ENCODE measurements at places on chromosomes 2 and 18.

GRCh38 chr2:216553093-216553478 is 54.4 kb downstream of the RPL37A start:
- no peak for DNase-seq

DNA sequence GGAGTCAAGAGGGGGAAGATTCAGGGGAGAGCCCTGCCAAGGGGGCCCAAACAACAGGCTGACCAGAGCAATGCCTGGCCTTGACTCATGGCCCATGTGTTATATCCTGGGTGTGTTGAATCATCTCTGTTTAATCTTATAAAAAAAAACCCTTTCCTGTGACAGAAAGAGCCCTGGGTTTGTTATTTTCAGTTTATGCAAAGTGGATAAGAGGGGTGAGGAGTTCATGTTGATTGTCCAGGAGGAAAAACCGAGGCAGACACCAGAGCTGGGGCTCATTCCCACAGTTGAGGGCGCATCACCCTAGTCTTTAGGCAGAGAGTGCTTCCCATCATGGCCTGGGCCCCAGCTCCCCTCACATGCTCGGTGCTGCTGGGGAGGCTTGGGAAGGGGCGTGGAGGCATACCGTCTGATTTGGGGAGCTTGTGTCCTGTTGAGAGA is 30.9 kb upstream of the IL37 start:
- DNase-seq = no peak

DNA sequence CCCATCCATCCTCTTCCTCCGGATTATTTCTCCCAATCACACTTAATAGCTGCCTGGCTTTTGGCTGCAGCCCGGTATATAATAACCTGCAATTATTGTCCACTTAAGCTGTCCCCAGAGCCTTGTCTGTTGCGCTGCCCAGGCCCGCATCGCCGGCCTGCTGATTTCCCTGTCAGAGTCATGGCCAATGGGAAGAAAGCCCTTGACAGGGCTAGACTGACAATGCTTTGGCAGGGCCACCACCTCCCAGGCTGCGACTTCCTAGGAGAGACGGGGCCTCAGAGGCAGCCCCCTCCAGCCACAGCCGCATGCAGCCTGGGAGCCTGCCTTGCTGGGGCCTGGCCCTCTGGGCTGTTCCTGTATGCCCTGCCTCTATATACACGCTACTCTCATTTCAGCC is 10.0 kb upstream of the CELF4 start:
- DNase-seq = no peak

DNA sequence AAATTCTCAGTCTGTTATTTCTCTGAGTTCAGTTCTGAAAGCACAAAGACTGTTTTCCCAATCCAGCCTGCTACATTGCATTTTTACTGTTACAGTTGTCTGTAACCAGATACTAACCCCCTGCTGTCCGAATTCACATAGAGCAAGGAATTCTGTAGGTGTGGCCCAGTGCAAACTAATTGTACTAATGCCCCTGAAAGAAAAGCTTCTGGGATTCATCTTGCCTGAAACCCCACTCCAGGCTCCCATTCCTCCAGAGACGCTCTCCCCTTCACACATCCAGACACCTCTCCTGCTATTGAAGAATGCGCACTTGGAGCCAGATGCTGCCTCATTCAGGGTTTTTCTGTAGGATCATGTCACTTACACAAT is 127.0 kb downstream of the TTC32 start:
- DNase-seq = no peak

- DNase-seq = no peak
Observed at GRCh38 chr2:121173806-121174205, 111.2 kb downstream of the TFCP2L1 start.

- no peak for DNase-seq
Observed at GRCh38 chr2:166831930-166832329, 56.4 kb upstream of the XIRP2 start.

DNA sequence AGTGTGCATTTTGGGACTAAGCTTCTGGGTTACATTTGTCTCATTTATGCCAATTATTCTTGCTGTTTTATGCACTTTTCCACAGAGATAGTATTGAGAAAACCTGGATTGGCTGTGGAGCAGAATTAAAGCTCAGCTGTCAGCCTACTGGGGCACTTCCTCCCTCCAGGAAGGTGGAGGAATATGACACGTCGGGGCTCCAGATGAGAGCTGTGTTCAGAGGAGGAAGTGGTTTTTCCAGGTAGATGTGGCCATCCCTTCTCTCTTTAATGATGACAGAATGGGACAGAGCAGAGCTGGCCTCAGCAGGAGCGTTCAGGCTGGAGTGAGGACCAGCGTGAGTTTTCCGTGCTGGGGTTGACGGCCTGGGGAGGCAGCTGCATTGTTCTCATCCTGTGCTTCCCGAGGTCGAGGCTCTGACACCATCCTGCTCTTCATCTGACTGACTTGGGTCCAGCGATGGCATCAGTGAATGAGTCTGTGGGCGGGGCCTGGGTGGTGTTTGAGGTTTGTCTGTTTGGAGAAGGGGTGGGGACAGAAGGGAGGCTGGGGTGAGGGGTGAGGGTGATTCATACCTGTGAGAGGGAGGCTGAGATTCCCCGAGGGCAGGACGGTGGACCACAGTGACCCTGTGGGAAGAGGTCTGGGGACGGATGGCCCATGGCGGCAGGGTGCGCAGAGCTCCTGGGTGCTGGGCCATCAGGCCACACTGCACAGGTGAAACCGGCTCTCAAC is 207.0 kb downstream of the LDLRAD4 start:
- no peak for DNase-seq

GRCh38 chr18:6929370-6930102 is 188.1 kb downstream of the LAMA1 start:
- no peak for DNase-seq

DNA sequence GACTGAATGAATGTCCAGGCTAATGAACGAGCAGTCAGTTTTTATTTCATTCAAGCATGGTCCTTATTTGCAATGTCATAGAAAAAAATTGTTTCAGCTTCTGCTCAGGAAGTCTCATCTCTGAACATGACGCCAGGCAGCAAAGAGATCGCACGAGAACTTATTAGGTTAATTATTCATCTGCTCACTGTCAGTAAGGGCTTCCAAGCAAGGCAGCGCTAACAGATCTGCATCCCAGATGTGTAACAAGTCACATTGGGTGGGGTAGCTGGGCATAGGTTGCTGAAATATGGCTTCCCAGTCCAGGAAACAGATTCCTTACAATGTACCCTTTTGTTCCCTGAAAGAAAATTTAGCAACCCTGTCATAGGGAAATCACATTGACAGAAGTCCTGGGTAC is 63.5 kb downstream of the ANKRD44 start:
- no peak for DNase-seq

- no peak for DNase-seq
Observed at GRCh38 chr2:127196998-127197397, 23.1 kb downstream of the CYP27C1 start.

GRCh38 chr18:22257022-22257543 is 87.7 kb downstream of the GATA6 start:
- DNase-seq = no peak

GRCh38 chr2:207810200-207810788 is 40.6 kb upstream of the FZD5 start:
- DNase-seq = no peak

GRCh38 chr2:98070081-98070480 is 16.9 kb upstream of the VWA3B start:
- DNase-seq = no peak

- DNase-seq = no peak
Observed at GRCh38 chr2:27798948-27799645, 27.6 kb downstream of the MRPL33 start.

DNA sequence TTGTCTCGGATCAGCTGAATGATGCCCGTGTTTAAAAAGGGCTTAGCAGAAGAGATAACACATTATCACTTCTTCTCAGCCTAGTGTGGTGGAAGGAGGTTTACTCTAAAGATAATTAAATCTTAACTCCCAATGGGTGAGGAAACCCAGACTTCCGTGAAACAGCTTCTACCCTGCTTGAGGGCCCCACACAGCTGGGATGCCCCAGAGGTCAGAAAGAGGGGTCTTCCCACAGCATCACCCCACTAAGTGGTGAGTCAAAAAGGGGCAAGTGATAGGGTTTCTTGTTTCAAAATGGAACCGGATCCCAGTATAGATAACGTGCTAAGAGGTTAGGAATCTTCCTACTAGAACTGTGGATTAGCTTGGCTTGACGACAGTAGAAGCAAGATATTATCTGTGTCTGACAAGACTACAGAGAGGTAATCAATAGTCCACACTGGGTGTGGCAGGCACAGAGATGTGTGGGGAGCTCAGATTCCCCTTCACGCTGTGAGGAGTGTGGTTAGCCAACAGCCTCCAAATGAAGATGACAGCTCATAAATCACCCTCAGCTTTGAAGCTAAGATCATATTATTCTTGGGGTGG is 129.6 kb upstream of the COPS8 start:
- peak; percentile 27 for DNase-seq

DNA sequence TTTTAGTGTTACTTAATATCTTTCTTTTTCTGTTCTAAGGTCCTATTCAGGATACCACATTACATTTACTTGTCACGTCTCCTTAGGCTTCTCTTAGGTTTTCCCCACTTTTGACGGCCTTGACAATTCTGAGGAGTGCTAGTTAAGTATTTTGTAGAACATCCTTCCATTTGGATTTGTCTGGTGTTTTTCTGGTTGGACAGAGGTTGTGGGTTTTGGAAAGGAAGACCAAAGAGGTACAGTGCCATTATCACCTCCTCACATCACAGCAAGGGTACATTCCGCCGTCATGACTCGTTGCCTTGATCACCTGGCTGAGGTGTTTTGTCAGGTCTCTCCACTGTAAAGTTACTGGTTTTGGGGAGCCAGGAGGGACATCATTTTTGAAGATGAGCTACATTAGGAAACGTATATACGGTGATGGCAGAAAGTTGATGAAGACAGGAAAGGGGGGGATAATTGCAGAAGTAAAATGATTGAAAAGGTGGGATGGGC is 88.4 kb upstream of the TMEM247 start:
- DNase-seq = no peak

GRCh38 chr2:119267604-119268003 is 44.0 kb downstream of the STEAP3 start:
- no peak for DNase-seq

GRCh38 chr18:44817831-44818473 is 137.3 kb downstream of the SETBP1 start:
- no peak for DNase-seq

- DNase-seq = no peak
Observed at GRCh38 chr18:78737006-78737915, 242.4 kb upstream of the SALL3 start.

- no peak for DNase-seq
Observed at GRCh38 chr2:113058411-113058994, 495 bp upstream of the IL36RN start.

DNA sequence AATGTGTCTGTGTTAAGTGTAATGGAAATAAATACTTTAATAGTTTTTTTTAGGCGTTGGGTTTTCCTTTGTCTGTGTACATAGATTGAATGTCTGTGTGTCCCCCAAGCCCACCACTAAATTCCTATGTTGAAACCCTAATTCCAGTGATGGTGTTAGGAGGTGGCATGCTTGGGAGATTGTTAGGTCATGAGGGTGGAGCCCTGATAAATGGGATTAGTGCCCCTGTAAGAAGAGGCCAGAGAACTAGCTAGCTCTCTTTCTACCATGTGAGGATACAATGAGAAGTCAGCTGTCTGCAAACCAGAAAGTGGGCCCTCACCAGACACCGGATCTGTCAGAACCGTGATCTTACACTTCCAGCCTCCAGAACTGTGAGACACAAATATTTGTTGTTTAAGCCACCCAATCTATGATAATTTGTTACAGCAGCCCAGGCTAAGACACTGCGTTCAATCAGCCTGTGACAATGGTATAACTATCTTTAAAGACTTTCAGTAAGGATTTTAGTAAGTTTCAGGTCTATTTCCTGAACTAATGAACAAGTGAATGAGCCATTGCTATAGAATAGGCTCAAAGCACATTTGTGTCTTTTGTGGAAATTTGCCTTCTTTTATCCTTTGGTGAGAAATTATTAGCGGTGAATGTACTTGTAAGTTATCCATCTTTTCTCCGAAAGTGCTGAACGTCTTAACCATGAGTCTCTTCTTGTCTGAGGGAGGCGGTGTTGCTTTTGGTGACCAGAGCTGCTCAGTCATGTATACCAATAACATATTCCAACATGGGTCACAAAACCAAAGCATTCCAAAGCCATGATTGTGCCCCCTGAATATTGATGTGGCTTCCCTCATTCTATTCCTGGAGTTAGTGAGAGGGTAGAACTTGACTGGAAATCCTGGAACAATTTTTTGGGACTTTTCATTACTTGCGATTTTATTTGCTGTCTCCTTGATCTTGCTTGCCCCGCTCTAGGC is 29.6 kb upstream of the IL1R1 start:
- DNase-seq = no peak

DNA sequence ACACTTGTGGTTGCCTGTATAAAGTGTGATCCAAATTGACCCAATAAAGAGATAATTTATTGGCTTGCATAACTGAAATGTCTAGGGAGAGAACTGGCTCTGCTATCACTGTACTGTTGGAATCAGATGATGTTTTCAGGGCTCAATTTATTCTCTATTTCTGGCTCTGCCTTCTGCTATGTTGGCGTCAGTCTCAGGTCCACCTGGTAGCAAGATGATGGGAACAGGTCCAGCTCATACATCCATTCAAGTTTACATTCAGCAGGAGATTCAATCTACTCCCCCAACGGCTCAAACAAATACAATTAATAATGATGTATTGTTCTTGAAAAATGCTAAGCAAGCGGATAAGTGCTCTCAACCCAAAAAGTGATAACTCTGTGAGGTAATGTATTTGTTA is 297.7 kb upstream of the SYT4 start:
- DNase-seq = no peak

- DNase-seq = no peak
Observed at GRCh38 chr2:213806125-213806726, 522.0 kb downstream of the SPAG16 start.

GRCh38 chr18:10139783-10140410 is 226.1 kb downstream of the VAPA start:
- no peak for DNase-seq

- peak; percentile 39 for DNase-seq
Observed at GRCh38 chr2:239991689-239992314, 33.3 kb downstream of the NDUFA10 start.

DNA sequence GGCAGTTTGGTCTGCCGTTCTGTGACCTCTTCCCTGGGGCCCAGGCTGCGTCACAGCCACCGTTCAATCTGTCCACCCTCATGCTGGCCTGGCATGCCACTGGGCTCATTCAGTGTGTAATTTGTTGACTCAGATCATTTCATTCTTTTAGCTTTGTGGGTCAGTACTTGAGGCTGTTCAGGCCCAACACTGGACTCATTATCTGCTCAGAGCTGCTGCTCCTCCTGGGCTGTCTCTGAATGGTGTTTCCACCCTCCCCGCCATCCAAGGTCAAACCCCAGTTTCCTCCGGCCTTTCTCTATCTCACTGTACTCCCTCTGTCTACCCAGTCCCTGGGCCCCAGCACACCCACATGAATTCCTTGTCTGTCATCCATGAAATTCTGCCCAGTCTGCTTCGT is 152.4 kb upstream of the NCK2 start:
- no peak for DNase-seq

- no peak for DNase-seq
Observed at GRCh38 chr2:102399499-102400141, 23.3 kb upstream of the IL18RAP start.

GRCh38 chr2:172173174-172173706 is 70.5 kb upstream of the DLX2 start:
- DNase-seq = no peak

- no peak for DNase-seq
Observed at GRCh38 chr2:235709124-235709813, 215.4 kb downstream of the AGAP1 start.

- DNase-seq = no peak
Observed at GRCh38 chr2:73072129-73072395, 550 bp upstream of the SFXN5 start.

GRCh38 chr2:239908744-239909143 is 116.4 kb downstream of the NDUFA10 start:
- no peak for DNase-seq

Data from central memory CD4-positive, alpha-beta T cell (primary cell).